ENCODE measurements at places on chromosomes 1 and 21.
A peak's percentile ranks its signal among the peaks of the same experiment; 100 is the strongest.

DNA sequence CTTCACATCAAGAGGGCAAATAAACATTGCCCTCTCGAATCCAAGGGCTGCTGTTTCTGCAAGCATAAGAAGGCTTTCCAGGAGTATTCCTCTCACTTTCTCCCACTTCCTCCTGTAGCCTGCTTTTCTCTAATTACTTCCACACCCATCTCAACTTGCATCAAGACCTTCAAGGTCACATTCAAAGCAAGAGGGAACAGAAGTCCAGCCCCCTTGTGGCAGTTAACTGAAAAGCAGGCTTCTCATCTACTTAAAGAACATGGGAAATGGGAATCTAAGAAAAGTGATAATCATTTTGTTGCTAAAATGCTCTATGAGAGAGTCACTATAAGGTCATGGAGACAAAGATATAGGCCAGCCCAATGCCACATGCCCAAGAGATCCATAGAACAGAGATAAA lies 874.4 kb downstream of the KCNT2 start:
- no peaks in the 10 kb centered on the region for H3K27me3 ChIP-seq
- peaks cover under 1% of the 10 kb centered on the region for H3K4me1 ChIP-seq
- H3K36me3 ChIP-seq, result no peaks in the 10 kb centered on the region

- peaks cover 4% of the 10 kb centered on the region for H3K4me1 ChIP-seq
- no peak overlapping the region for H3K4me3 ChIP-seq
- H3K27ac ChIP-seq, result no peak overlapping the region
- no peak for DNase-seq
- H3K36me3 ChIP-seq, result no peaks in the 10 kb centered on the region
- H3K27me3 ChIP-seq, result no peaks in the 10 kb centered on the region
Measured at GRCh38 chr1:53638360-53639035, 100.5 kb downstream of the GLIS1 start.

GRCh38 chr21:39763272-39763970 lies 18.4 kb downstream of the IGSF5 start:
- no peaks in the 10 kb centered on the region for H3K4me1 ChIP-seq
- H3K4me3 ChIP-seq, result no peak overlapping the region
- no peaks in the 10 kb centered on the region for H3K36me3 ChIP-seq
- no peaks in the 10 kb centered on the region for H3K27me3 ChIP-seq

DNA sequence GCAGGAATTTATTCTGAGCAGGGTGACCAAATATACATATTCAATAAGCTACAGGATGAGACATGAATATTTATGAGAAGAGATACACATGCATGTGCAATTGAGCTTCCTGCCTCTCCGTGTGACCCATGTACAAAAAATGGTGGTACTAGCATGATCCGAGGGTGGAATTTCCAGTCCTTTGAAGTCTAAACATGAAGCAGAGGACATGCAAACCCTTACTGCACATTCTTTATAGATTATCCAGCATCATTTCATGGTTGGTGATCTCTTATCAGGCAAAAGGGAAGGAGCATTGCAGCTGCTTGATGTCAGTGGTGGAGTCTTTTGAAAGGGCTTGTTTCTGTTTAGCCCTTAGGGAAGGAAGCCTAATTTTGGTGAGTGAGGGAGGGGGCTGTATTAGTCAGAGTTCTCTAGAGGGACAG lies 448.6 kb downstream of the SETD4 start:
- no peak overlapping the region for H3K27ac ChIP-seq
- no peak for DNase-seq
- H3K36me3 ChIP-seq, result no peaks in the 10 kb centered on the region
- no peaks in the 10 kb centered on the region for H3K4me1 ChIP-seq
- H3K27me3 ChIP-seq, result no peaks in the 10 kb centered on the region

DNA sequence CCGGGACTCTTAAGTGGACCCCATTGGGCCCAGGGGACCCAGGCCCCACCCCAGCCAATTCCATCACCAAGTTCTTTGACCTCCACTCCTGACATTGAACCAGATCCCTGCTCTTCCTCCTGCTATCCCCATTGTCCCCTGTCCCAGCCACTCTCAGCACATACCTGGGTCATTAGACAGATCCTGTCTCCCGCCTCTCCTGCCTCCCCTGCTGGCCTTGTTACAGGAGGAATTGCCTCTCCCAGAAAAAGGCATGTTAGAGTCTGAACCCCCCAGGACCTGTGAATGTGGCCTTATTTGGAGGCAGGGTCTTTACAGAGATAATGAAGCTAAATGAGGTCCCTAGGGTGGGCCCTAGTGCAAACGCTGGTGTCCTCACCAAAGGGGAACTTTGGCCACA lies 301.9 kb downstream of the NPHP4 start:
- H3K4me1 ChIP-seq, result no peaks in the 10 kb centered on the region
- no peak for DNase-seq
- H3K27me3 ChIP-seq, result no peaks in the 10 kb centered on the region
- H3K27ac ChIP-seq, result no peak overlapping the region
- H3K4me3 ChIP-seq, result no peak overlapping the region

GRCh38 chr1:41713557-41714327 lies 205.0 kb downstream of the HIVEP3 start:
- no peaks in the 10 kb centered on the region for H3K27me3 ChIP-seq
- H3K4me1 ChIP-seq, result no peaks in the 10 kb centered on the region
- H3K4me3 ChIP-seq, result no peak overlapping the region
- H3K36me3 ChIP-seq, result no peaks in the 10 kb centered on the region
- no peak overlapping the region for H3K27ac ChIP-seq

DNA sequence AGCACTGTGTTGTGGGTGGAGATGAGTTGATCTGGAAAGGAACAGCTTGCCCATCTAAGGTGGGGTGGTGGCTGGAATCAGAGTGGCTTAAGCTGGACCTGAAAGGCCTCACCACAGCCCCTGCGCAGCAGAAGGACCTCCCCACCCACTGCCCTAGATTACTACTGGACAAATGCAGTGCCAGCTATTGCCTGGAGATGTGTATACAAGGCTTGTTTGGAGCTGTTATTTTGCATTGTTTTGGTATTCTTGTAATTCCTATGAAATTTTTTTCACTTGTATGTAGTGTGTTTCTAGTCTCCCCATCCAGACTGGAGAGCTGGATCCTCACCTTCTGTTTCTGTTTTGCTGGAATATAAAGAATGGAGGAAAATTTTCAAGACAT lies 1.3 kb upstream of the SLC30A1 start:
- peaks cover under 1% of the 10 kb centered on the region for H3K36me3 ChIP-seq
- no peak overlapping the region for H3K27ac ChIP-seq
- no peak for DNase-seq
- no peaks in the 10 kb centered on the region for H3K27me3 ChIP-seq
- H3K4me3 ChIP-seq, result peak overlapping the region; percentile 80
- peaks cover 41% of the 10 kb centered on the region for H3K4me1 ChIP-seq

DNA sequence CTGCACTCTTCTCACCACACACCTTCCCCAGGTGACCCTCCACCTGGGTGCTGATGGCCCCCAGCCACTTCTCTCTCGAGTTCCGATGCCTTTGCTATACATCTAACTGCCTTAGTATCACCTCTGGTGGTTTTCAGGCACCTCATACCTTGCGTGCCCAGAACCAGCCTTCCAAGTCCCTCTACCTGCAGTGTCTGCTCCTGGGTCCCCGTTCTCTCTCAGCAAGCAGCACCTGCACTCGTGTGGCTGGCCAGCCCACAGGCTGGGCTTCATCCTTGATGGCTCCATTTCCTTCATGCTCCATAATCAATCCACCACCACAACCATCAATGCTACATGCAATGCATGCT lies 49.2 kb upstream of the EDN2 start:
- H3K4me3 ChIP-seq, result no peak overlapping the region
- H3K36me3 ChIP-seq, result no peaks in the 10 kb centered on the region
- H3K27ac ChIP-seq, result no peak overlapping the region
- no peak for DNase-seq

DNA sequence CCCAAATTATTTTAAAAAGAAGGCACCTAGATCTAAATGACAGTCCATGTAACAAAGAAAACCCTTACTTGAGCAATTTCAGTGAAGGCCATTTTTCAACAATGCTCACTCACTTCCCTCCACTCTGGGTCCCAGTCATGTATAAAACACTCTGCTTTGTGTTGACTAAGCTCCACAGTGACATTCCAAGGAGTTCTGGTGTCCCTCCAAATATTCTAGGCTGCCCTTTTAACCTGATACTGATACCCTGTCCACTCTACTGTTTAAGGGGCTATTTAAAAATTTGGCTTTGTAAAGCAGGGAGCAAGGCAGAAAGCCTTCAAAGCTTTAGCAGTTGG lies 73.6 kb downstream of the GNG12 start:
- H3K36me3 ChIP-seq, result no peaks in the 10 kb centered on the region
- no peak for DNase-seq
- no peak overlapping the region for H3K27ac ChIP-seq

- no peak overlapping the region for H3K27ac ChIP-seq
- no peaks in the 10 kb centered on the region for H3K4me1 ChIP-seq
- H3K27me3 ChIP-seq, result no peaks in the 10 kb centered on the region
- H3K36me3 ChIP-seq, result no peaks in the 10 kb centered on the region
Measured at GRCh38 chr1:210516092-210516656, 187.5 kb downstream of the HHAT start.

DNA sequence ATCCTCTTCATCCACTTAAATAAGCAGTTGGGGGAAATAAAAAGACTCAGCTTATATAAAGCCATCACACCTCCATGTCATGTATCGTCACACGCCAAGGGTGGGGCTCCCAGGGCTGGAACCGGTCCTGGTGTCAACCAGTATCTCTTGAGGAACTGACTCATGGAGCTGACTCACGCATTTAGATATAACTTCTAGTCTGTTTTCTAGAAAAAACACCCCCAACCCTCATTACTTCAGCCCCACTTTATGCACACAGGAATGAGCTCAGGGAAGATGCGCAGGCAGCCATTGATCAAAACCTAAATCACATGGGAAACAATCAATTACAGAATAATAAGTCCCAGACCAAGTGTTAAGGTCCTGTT lies 6.9 kb upstream of the IL22RA1 start:
- H3K4me1 ChIP-seq, result peaks cover 16% of the 10 kb centered on the region
- H3K4me3 ChIP-seq, result peak overlapping the region; percentile 37

GRCh38 chr1:152866321-152866720 lies 6.5 kb downstream of the LCE7A start:
- H3K36me3 ChIP-seq, result no peaks in the 10 kb centered on the region
- DNase-seq, result no peak
- no peak overlapping the region for H3K4me3 ChIP-seq

DNA sequence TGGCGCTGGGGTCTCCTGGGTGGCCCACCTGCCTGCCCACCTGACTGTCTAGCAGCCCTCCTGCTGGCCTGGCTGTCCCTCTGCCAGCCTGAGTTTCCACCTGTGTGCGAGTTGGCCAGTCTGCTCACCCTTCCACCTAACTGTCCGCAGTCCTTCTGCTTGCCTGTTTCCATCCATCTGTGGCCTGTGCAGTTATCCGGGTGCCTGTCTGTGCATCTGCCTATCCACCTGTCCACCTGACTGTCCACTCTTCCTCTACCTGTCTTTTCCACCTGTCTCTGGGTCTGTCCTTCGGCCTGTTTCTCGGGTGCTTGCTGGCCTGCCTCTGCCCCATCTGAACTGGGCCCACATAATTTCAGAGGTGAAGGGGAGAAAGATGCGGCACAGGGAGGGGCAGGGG lies 1.9 kb downstream of the KCNQ4 start:
- H3K4me1 ChIP-seq, result peaks cover 4% of the 10 kb centered on the region
- no peaks in the 10 kb centered on the region for H3K36me3 ChIP-seq
- no peak overlapping the region for H3K4me3 ChIP-seq
- no peak overlapping the region for H3K27ac ChIP-seq
- no peak for DNase-seq

- H3K36me3 ChIP-seq, result no peaks in the 10 kb centered on the region
- DNase-seq, result peak; percentile 29
- H3K4me1 ChIP-seq, result no peaks in the 10 kb centered on the region
- H3K4me3 ChIP-seq, result no peak overlapping the region
- no peak overlapping the region for H3K27ac ChIP-seq
- H3K27me3 ChIP-seq, result no peaks in the 10 kb centered on the region
Measured at GRCh38 chr1:241770115-241770514, 77.9 kb upstream of the EXO1 start.

DNA sequence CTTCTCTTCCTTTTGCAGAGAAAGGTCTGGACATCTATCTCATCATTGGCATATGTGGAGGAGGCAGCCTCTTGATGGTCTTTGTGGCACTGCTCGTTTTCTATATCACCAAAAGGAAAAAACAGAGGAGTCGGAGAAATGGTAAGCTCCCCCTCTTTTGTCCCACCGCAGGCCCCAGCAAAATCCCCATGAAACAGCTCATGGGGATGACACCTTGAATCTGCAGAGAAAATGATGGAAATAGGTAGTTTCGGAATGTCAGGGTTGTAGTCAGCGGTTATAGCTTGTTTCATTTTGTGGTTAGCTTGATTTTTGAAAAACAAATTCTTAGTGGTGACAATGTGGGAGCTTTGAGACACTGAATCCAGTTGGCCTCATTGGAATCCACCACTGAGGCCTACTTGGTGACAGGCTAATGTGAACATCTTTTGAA lies 10.3 kb downstream of the CD2 start:
- H3K4me3 ChIP-seq, result no peak overlapping the region
- no peaks in the 10 kb centered on the region for H3K36me3 ChIP-seq
- no peak for DNase-seq
- H3K27ac ChIP-seq, result no peak overlapping the region
- H3K4me1 ChIP-seq, result no peaks in the 10 kb centered on the region

GRCh38 chr1:47616906-47617305 lies 179.1 kb downstream of the FOXD2 start:
- no peak overlapping the region for H3K27ac ChIP-seq
- no peaks in the 10 kb centered on the region for H3K27me3 ChIP-seq
- no peaks in the 10 kb centered on the region for H3K36me3 ChIP-seq
- no peak overlapping the region for H3K4me3 ChIP-seq
- no peak for DNase-seq

DNA sequence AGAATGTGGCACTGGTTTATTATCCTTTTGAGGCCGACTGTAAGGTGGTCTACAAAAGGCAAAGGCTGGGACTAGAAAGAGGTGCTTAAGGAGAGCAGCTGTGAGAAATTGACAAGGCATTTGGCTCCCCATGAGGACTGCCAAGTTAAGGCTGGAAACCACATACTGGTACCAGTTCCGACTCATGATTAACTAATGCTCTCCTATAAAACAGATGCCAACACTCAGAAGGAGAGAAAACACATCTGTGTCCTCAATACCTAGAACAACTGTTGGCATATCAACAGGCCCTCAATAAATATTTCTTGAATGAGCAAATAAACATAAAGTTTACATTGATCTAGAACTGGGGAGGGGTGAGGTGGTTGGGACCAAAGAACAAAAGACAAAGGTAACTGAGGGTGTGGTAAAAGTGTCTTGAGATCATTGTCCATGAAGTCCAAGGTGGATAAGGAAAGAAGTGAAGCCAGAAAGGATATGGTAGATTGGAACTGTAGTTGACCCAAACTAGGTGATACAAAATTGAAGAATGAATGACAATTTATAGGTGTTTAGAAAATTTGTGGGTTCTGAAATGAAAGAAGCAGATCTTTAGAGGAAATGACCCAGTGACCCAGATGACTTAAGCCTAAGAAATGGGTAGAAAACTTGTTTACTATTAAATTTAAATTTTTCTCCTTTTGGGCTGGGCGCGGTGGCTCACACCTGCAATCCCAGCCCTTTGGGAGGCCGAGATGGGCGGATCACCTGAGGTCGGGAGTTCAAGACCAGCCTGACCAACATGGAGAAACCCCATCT lies 16.9 kb upstream of the MCL1 start:
- H3K36me3 ChIP-seq, result peaks cover 5% of the 10 kb centered on the region
- no peaks in the 10 kb centered on the region for H3K27me3 ChIP-seq
- H3K4me1 ChIP-seq, result peaks cover 6% of the 10 kb centered on the region
